ENCODE measurements at places on chromosomes 2 and 18.

- no peak for DNase-seq
Observed at GRCh38 chr18:12652861-12653401, 5.0 kb downstream of the SPIRE1 start.

DNA sequence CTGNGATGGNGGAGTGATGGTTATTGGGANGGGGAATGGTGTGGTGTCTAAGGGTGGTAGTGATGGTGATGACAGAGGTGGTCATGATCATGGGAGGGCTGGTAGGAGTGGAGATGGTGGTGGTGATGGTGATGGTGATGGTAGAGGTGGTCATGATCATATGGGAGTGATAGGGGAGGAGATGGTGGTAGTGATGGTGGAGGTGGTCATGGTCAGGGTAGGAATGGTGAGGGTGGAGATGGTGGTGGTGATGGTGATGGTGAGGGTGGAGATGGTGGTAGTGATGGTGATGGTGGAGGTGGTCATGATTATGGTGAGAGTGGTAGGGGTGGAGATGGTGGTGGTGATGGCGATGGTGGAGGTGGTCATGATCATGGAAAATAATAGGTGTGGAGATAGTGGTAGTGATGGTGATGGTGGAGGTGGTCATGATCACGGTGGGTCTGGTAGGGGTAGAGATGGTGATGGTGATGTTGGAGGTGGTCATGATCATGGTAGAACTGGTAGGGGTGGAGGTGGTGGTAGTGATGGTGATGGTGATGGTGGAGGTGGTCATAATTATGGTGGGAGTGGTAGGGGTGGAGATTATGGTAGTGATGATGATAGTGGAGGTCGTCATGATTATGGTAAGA, 83.7 kb downstream of the INPP5D start:
- DNase-seq = no peak

DNA sequence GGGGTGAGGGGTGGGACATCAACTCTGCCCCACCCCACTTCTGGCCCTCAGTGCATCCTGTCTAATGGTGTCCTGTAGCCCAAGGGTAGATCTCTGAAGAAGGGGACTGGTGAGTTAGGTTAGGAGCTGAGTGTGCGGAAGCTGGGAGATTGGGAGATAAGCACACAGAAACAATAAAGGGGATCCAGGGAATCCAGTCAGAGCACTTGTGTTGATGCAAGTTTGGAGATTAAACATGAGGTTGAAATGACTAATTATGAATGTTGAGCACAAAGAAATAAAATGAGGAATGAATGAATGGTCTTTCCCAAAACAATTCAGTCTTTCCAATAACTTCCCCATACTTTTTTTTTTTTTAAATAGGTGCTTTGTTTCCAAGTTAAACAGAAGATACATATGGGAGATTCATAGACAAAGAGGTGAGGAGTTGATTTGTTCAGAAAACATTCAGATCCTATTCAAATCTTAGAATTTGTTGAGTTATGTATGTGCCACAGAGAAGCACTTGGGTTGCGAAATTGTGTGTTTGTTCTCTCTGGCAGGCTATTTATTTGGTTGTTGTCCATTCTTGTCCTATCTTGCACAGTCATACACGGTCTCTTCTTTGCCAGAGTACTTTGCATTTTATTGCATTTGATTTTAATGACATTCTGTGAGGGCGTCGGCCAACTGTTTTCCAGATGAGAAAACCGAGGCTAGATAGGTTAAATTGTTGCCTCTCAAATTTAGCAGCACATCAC, 31.6 kb upstream of the NABP1 start:
- no peak for DNase-seq

- no peak for DNase-seq
Observed at GRCh38 chr2:216603010-216603883, 30.0 kb upstream of the IGFBP2 start.

- DNase-seq = no peak
Observed at GRCh38 chr2:121634354-121635307, 14.6 kb downstream of the CLASP1 start.

GRCh38 chr2:102138331-102138730, 4.2 kb upstream of the IL1R1 start:
- no peak for DNase-seq

DNA sequence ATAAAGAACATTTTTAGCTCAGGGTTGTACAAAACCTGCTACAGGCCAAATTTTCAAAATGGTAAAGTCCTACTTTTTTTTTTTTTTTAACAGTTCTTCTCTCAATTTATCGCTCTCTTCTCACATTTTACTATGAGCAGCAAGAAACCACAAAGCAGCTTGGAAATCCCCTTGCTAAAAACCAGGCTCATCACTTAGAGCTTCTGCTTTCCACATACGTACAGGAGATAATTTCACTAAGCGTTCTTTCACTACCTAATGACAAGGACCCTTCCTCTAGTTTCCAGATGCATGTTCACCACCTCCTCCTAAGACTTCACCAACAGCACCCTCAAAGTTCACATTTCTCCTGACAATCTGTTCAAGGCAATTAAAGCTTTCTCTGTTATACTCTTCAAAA, 294.9 kb upstream of the CYRIA start:
- no peak for DNase-seq
